ENCODE measurements at places on chromosomes 1 and 21.

GRCh38 chr1:119250299-119250698, 109.8 kb upstream of the WARS2 start:
- no peak for DNase-seq

GRCh38 chr1:200683298-200683697, 13.6 kb upstream of the DDX59 start:
- DNase-seq: no peak

GRCh38 chr1:196550731-196551130, 57.5 kb downstream of the KCNT2 start:
- DNase-seq: no peak

GRCh38 chr1:12404918-12405317, 175.1 kb downstream of the VPS13D start:
- no peak for DNase-seq

GRCh38 chr1:166692346-166692745, 146.9 kb upstream of the POGK start:
- no peak for DNase-seq

GRCh38 chr1:67479146-67479891, 49.1 kb upstream of the SERBP1 start:
- DNase-seq: no peak

DNA sequence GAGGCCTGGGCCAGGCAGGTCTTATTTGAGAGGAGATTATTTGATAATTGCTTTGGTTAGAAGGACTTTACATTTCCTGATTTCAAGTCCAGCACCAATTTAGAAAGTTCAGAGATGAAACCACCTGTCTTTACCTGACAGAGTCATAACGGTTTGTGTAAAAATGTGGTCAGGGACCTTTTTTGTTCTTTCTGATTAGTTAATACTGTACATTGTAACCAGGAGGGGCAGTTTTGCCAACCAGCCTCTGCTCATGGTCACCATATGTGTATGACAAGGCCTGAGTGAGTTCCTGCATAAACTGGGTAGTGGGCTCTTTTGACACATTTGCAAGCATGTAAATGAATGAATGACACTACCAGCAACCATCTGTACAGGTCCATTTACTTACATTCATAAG, 55.8 kb downstream of the VANGL1 start:
- DNase-seq: no peak

- DNase-seq: peak; percentile 23
Observed at GRCh38 chr1:25711555-25712298, 88.3 kb upstream of the SELENON start.

- no peak for DNase-seq
Observed at GRCh38 chr1:177045151-177045550, 119.4 kb downstream of the ASTN1 start.

- no peak for DNase-seq
Observed at GRCh38 chr1:77889671-77890070, 1.2 kb downstream of the NEXN start.

- no peak for DNase-seq
Observed at GRCh38 chr1:27118440-27118689, 36.6 kb downstream of the SLC9A1 start.

DNA sequence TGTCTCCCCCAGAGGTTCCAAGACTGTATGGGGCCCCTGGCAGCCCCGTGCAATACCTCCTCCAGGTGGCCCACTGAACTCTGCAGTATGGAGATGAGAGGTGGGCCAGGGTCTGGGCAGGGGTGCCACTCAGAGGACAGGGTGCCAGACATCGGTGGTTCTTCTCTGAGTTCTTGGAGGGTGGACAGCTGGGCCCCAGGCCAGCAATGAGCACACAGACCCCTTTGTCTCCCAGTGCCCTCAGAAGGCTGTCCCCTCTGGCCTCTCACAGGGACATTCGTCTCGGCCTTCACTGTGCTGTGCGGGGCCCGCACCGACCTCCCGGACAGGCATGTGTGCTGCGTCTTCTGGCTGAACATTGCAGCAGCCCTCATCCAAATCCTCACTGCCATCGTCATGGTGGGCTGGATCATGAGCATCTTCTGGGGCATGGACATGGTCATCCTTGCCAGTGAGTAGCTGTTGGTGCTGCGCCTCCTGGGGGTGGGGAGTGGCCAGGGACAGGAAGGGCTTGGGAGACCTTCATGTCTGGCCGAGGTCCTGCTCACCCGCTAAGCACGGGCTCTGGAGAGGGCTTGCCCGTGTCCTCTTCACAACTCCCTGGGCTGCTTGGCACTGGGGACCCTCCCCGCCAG, 48.1 kb downstream of the STUM start:
- DNase-seq: no peak

DNA sequence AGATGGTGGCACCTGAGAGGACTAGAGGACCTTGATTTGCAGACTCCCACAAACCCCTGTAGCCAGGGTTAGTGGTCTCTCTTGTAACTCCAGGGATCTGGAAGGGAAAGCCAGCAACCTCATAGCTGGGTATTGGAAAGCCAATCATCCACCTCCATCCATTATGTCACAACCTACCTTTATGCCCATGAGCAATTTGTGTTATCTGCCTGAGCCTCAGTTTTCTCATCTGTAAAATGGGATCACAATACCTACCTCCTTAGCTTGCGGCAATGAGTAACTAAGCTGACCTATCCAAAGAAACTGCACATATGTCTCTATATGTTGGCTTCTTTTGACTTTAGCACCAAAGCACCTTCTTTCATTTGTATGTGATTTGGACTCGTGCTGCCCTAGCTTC, 14.5 kb downstream of the DLGAP3 start:
- no peak for DNase-seq

- DNase-seq: no peak
Observed at GRCh38 chr1:200751717-200752116, 13.0 kb downstream of the CAMSAP2 start.

All from activated T-helper 9 cell treated with anti-CD3 and anti-CD28 coated beads, Interleukin-2, amount 50 U/mL, for 16 hours (primary cell).